Activated CD4-positive, alpha-beta T cell treated with anti-CD3 and anti-CD28 coated beads for 36 hours (primary cell): ENCODE measurements at places on chromosomes 7 and 10. TPM values are rescaled to one million over a fixed set of nuclear protein-coding genes. Genes with fewer than 3 reads are reported as not detected.

- DNase-seq = no peak
Observed at GRCh38 chr10:74322141-74322540, 171.1 kb downstream of the ADK start.

DNA sequence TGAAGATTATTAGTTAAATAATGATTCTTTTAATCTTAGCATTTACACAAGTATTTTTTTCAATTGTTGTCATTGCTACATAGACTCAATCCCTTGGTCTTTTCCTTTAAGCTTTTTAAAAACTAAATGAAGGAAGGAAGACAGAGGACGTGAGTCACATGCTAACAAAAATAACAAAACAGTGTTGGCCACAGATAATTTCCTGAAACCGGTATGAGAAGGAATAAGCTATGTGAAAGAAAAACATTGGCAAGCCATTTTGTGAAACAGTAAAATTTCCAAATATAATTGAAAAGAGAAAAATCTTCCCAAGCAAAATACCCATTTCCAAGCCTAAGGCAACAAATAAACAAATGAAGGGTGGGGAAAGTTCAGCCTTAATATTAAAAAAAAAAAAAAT, 223.0 kb downstream of the AHR start:
- no peak for DNase-seq

DNA sequence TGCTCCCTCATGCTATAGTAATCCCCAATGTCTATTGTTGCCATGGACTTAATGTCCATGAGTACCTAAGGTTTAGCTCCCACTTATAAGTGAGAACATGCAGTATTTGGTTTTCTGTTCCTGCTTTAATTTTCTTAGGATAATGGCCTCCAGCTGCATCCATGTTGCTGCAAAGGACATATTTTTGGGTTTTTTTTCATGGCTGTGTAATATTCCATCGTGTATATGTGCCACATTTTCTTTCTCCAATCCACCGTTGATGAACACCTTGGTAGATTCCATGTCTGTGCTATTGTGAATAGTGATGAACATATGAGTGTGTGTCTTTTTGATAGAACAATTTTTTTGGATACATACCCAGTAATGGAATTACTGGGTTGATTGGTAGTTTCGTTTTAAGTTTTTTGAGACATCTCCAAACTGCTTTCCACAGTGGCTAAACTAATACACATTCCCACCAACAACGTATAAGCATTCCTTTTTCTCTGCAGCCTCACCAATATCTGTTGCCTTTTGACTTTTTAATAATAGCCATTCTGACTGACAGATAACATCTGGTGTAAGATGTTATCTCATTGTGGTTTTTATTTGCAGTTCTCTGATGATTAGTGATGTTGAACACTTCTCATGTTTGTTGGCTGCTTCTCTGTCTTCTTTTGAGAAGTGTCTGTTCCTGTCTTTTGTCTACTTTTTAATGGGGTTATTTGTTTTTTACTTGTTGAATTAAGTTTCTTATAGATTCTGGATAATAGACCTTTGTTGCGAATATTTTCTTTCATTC, 68.8 kb upstream of the IFRD1 start:
- no peak for DNase-seq

GRCh38 chr10:52986125-52986524, 213.5 kb upstream of the MBL2 start:
- DNase-seq = no peak

DNA sequence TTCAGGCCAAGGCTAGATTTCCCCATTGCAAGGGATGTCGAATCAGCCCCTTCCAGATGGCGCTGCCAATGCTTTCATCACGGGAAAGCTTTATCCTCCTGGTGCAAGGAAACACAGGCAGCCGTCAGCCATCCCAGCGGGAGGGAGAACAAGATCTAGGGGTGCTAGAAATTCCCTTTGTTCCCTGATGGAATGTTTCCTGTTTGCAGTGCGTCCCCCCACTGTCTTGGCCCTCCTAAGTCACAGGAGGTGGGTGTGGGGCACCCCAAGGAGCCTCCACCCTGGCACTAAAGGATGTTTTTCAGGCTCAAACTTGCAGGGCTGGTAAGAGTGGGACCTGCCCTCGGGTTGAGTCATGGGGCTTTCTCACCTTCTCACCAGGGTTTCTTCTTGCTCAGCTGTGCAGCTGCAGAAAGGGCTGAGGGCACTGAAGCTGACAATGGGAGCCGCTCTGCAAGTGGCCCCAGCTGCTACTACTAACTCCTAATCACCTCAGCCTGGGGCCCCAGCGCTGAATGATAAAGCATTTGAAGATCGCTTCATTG, 103.6 kb downstream of the PRPF18 start:
- DNase-seq = peak; percentile 34

- no peak for DNase-seq
Observed at GRCh38 chr10:126935263-126935946, 30.2 kb downstream of the DOCK1 start.

- no peak for DNase-seq
Observed at GRCh38 chr7:132145466-132145865, 430.8 kb downstream of the PLXNA4 start.

GRCh38 chr10:76869931-76870330, 767.7 kb downstream of the KCNMA1 start:
- no peak for DNase-seq

GRCh38 chr7:143214789-143215679, 6.8 kb upstream of the TAS2R40 start:
- DNase-seq = peak; percentile 70

GRCh38 chr7:90701021-90701420, 104.9 kb downstream of the CDK14 start:
- DNase-seq = no peak

The SEM1 gene
- 42.9 TPM for total RNA-seq

The VWC2 gene
- total RNA-seq = not detected

The ZNF488 gene
- total RNA-seq = 0.70 TPM

The PAXIP1 gene
- 31.4 TPM for total RNA-seq
